ENCODE measurements at places on chromosomes 1 and 21. TPM values are rescaled to one million over a fixed set of nuclear protein-coding genes. Genes with fewer than 3 reads are reported as not detected.

The MFSD2A gene
- 0.92 TPM for polyA plus RNA-seq

The GUCA2A gene
- polyA plus RNA-seq, result not detected

The C1orf87 gene
- not detected for polyA plus RNA-seq

The BARHL2 gene
- not detected for polyA plus RNA-seq

The TRIM58 gene
- polyA plus RNA-seq, result not detected

All from psoas muscle (tissue), 8 donors.